NCI-H1436 (cell line): ENCODE measurements at places on chromosomes 1 and 21.

- no peak for DNase-seq
Measured at GRCh38 chr1:30291526-30291925, 431.9 kb downstream of the MATN1 start.

GRCh38 chr1:84859866-84860265, 33.1 kb downstream of the LPAR3 start:
- no peak for DNase-seq

- DNase-seq, result peak; percentile 80
Measured at GRCh38 chr1:43453442-43454269, at the start of gene HYI. HYI (minus strand) TSS chr1:43453931; CDS start chr1:43453793, 138 bp downstream.

DNA sequence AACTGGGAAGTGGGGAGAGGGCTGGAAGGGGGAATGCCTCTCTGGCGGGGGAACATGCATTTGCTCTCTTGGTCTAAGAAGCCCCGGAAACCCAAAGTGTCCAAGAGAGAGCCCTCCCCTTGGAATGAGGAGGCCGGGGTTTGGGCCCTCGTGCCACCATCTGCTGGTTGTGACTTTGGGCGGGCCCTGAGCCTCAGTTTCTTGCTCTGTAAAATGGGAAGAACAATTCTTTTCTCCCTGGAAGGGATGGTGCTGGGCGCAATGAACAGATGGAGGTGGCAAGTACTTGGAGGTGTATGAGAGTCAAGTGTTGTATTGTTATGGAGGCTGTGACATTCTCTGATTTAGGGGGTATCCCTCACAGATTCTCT, 69.9 kb upstream of the TARDBP start:
- DNase-seq, result no peak

- no peak for DNase-seq
Measured at GRCh38 chr21:29316029-29316742, 17.5 kb downstream of the BACH1 start.

GRCh38 chr1:15007368-15007767, 146.2 kb upstream of the TMEM51 start:
- no peak for DNase-seq

DNA sequence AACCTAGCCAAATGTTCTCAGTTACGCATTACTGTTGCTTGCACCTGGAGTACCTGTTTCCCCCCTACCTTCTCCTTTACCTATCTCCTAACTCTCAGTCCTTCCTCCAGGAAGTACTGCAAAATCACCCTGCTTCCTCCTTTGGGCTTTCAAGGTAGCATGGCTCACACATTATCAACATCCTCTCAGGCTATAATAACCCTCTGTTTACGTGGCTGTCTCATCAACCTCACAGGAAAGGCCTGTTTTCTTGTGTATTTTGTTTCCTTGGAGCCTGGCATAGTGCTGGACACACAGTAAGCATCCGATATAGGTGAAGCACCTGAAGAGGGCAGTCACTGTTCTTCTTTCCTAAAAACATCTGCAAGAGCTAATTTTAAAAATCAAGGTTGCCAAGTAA, 32.7 kb upstream of the ANGPTL7 start:
- no peak for DNase-seq

DNA sequence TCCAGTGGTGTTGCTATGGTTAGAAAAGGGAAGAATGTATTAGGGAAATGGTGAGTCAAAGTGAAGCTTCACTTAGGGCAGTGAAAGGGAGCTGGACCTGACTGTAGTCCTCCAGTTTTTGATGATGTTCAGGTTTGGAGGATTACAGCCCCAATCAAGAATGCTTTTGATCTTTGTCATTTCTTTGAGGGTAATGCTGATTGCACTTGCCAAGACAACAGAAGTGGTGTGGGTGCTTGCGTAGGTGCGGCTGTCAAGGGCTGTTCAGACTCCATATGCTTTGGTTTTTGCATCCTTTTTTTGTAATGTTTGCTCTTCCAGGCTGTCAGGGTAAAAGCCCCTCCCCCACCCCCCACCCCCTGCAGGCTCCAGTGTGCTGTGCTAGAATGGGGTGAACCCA, 38.9 kb downstream of the HHAT start:
- DNase-seq, result no peak

- no peak for DNase-seq
Measured at GRCh38 chr1:237769916-237770315, 120.8 kb downstream of the ZP4 start.

DNA sequence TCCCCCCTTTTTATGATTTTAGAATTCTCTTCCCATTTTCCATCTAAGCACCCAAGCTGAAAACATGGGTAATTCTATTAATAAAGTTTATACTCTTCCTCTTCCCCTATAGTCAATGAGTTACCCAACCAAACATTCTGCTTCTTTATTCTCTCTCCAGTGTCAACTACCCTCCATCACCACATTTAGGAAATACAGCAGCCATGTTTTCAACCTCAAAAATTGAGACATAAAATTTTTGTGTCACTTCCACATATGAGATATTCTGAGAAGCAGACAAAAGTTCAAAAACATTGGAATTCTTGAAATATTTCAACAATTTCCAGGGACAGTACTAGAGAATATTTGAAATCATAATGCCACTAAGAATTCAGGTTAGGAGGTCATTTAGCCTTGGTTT, 64.8 kb upstream of the ATP1A1 start:
- no peak for DNase-seq

GRCh38 chr1:10888291-10888690, 91.8 kb upstream of the CASZ1 start:
- no peak for DNase-seq

DNA sequence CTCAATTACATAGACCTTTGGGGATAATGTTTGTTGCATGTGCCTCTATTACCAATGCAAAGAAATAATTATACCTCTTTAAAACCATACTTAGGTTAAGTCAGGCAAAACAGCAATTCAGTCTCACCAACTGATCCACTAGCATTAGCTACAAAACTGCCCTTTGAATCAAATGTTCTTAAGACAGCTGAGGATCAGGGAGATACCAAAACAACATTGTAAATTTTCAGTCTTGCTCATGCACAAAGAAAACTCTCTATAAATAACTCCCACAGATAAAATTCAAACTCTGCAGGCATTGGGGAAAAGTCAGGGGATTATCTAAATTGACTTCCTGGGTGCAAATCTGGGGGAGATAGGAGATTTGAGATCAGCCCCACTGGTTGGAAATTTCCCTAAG, 100.9 kb upstream of the DPT start:
- DNase-seq, result no peak

DNA sequence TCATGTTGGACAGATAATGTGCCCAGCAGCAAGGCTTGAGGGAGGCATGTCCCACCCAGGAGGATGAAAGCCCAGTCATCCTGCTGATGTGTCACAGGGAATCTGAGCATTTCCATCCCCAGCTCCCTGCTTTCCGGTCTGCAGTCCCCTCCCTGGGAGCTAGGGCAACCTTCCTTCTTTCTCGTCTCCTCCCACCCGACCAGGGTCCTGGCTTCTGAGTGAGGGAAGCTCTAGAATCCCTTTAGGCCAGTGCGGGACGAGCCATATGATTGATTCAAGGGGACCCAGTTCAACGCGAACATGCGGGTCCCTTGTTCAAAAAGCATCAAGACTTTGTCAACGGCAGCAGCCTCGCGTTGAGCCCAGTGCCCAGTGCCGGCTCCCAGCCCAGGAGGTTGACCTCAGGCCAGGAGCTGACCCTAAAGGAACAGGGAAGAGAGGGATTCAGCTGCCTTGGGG, 96.7 kb upstream of the TMPRSS2 start:
- DNase-seq, result no peak

GRCh38 chr1:14994841-14995437, 158.6 kb upstream of the TMEM51 start:
- DNase-seq, result no peak

DNA sequence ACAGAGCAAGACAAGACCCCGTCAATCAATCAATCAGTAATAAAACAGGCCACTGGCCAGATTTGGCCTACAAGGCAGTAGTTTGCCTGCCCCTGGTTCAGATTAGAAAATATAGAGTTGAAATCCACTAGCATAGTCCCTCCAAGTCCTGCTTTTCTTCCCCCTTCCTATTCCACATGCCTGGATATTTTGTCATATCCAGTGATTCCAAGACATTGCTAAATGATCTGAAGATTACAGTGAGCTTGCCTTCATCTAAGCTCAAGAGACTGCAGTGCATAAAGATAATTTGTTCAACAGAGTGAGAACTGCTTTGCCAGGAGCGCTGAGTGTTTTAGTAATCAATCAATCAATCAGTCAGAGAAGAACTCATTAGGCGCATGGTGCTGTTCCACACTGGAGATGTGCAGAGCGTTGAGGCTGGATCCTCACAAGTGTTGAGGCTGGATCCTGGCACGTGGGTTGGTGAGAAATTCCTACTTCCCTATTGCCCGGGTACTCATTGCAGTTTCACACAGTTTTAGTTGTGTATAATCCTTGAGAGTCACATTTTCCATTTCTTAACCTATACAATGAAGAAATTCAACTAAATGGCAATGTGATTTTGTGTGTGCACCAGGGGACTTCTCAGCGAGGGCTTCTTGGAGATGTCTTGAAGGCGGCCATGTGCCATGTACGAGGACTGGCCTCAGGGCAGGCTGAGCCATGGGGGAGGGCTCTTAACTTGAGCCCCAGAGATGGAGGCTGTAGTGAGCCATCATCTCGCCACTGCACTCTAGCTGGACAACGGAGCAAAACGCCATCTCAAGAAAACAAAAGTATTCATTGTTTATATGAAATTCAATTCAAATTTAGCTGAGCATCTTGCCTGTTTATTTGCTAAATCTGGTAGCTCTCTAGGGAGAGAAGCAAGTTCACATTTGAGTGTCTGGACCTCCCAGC, 76.3 kb downstream of the TOMM20 start:
- DNase-seq, result no peak

- DNase-seq, result no peak
Measured at GRCh38 chr1:198497326-198498102, 43.0 kb downstream of the ATP6V1G3 start.

DNA sequence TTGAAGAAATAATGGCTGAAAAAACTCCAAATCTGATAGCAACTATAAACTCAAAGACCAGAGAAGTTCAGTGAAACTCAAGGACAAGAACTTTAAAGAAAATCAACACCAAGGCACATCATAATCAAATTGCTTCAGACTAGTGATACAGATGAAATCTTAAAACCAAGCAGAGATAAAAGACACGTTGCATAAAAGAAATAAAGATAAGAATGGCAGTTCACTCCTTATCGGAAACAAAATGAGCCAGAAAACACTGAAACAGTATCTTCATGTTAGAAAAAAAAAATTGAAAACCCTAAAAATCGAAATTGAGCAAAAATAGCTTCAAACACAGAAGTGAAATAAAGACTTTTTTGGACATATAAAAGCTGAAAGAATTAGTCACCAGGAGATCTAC, 4.6 kb upstream of the RAB4A start:
- no peak for DNase-seq

DNA sequence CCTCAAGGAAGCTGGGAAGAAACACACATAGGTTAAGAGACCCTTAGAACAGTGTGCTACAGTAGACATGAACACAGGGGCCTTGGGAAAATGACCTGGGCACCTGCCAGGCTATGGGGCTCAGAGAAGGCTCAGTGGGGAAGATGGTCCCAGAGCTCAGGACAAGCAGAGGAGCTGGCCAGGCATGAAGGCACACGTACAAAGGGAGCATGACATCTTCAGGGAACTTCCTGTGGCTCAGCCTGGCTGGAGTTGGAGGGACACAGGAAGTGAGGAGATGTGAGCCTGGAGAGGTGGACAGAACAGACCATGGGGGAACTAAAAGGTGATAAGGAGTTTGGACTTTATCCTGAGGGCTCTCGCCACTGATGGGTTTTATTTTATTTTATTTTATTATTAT, 3.8 kb upstream of the SLC50A1 start:
- no peak for DNase-seq

DNA sequence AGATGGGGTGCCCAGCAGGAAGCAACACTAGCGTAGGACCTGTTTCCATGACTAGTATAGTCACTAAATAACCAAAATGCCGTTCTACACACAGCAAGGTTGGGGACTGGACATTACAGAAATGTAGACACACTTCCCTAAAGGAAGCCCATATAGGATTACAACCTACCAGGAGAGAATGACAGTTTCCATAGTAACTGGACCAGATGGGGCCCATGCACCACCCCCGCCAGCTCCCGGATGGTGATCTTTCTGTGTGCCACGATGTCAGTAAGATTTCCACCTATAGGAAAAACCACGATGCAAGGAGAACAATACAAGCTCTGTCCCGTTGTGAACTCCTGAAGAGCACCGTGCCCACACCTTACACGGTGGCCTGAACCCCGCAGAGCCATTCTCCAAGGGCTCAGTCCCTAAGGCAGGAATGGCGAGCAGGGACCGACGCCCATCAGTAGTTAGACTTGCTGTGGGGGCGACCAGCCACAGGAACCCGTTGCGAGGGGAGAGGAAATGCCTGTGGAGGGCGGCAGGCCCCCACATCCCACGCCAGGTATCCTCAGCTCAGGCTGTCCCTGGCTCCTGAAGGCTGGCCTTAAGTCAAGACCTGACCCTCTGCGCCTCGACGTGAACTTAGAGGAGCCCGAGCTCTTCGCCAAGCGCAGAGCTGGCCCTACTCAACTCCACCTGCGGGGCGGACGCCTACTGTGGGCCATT, 13.6 kb upstream of the CEP85 start:
- no peak for DNase-seq

DNA sequence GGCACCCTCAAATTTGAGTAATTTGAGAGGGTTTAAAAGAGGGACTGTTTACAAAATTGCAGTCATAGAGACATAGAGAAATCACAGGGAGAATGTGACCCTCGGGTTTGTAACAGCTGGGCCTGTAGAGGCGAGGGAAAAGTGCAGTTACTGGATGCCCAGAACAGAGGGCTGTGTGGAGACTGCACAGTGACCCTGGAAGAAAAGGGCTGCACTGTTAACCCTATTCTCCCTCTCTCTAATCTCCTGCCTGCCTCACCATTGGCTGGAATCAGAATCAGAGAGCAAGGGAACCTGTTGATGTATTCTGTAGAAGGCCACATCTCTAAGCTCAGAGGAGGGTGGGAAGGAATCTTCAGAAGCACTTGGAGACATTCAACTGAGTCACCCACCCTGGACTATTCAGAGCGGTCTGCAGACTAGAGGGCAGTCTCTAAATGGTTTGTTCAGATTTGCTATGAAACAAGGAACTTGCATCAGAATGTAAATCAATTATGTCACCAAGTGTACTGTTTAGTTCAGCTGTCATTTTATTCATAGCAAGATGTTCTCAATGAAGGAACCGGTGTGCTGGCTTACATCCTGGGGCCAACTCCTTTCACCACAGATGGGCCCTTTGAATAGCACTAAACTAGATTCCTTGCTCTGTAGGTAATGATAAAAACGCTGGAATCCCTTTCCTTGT, 132.2 kb upstream of the HOOK1 start:
- no peak for DNase-seq

GRCh38 chr1:158145173-158145719, 35.4 kb upstream of the CD1D start:
- DNase-seq, result no peak

GRCh38 chr1:153987621-153988020, 1.5 kb upstream of the RAB13 start:
- DNase-seq, result no peak

DNA sequence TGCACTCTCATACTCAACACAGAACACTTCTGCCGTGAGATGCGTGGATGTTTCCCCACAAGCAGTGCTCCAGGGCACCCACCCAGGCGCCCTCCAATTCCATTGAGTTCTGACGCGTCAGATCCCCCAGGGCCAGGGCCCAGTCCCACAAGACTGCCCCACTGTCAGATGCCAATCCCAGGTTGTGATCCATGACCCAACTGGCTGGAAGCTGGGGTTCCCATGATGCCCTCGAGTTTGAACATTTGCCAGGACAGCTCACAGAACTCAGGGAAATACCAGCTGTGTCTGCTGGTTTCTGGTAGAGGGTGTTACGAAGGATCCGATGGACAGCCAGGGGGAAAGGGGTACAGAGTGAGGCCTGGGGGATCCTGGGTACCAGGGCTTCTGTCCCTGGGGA, 58.4 kb downstream of the AGPAT3 start:
- no peak for DNase-seq
